Stimulated activated CD8-positive, alpha-beta memory T cell treated with anti-CD3 and anti-CD28 coated beads, Interleukin-7, amount 100 ng/mL, for 4 hours (primary cell): ENCODE measurements at places on chromosomes 12 and 14.

DNA sequence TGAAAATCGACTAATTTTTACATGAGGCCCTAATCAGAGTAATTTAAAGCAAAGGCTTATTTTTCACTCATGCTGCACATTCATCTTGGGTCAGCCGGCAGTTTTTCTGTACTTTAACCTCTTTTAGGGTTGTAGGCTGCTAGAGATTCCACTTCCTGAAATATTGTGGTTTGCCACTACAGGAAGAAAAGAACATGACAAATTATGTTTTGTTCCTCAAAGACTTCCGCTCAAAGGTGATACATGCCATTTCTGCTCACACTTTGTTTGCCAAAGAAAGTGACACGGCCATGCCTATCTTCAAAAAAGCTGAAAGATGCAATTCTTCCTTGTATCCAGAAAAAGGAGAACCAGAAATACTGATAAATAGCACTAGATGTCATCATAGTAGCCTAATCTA, 183.4 kb upstream of the PPFIA2 start:
- DNase-seq = no peak

GRCh38 chr12:32076941-32077340, 29.7 kb upstream of the BICD1 start:
- no peak for DNase-seq

DNA sequence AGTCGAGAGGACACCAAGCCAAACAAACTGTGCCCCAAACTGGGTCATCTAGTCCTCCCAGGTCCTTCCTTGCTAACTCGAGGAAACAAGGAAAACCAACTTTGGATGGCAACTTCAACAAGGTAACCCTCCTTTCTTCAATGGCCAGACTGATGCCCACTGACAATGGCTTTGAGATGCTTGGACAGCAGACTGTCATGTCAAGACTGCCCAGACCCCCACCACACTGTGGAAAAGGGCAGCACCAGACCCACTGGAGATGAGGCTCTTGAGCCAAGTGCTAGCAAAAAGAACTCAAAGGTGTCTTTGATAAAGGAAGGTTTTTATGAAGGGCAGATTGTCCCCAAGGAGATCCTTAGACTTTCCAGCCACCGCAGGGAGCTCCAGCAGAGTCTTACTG, 9.0 kb upstream of the CDH24 start:
- DNase-seq = no peak

- DNase-seq = no peak
These were observed 6.7 kb downstream of the HOXC5 start for GRCh38 chr12:54039417-54040147.

DNA sequence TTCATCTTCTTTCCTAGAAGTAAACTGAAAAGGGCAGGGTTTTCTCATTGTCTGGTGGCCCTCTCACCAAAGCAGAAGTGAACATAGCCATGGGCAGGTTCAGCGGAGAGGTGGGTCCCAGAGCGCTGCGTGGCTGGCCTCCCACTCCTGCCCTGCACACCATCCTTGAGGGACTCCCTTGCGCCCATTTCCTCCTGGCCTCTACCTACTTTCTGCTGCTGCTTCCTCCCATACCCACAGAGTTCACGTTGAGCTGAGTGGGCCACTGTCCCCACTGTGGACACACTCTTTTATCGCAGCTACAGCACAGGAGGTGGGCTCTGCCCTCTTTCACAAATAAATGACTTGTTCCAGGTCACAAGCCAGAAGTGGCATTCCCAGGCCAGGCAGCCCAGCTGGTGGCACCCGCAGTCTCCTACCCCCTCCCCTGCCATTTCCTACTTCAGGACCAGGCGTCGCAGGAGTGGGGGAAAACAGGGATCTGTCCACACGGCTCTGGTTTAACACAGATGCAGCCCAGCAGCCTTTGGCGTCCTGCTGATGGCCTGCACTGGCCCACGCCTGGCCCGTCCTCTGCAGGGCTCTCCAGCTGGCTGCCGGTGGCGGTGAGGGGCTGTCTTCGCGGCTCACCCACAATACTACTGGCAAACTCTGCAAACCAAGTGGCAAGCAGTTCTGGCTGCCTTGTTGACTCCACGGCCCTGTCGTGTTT, 4.9 kb downstream of the SIVA1 start:
- no peak for DNase-seq

- no peak for DNase-seq
These were observed 33.0 kb downstream of the METAP2 start for GRCh38 chr12:95506707-95507523.

DNA sequence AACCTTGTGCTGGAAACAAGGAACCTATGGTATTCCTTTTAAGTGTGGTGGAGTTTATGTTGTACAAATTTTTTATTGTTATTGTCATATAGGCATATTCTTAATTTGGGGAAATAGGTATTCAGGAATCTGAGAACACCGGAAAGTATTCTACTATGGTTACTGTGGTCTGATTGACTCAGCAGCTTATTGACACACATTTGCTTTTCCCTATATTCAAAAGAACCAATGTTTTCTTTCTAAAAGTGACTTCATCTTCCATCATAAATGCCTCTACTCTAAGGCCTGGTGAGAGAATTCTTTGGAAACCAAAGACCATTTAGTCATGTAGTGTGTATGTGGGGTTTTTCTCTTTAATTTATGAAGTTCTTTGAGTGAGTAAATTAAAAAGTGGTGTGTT, 474.8 kb downstream of the TMTC2 start:
- no peak for DNase-seq

- DNase-seq = no peak
These were observed 43.2 kb downstream of the RFX4 start for GRCh38 chr12:106625976-106626375.

- DNase-seq = no peak
These were observed 56.9 kb downstream of the ADGRD1 start for GRCh38 chr12:131010396-131011131.

- no peak for DNase-seq
These were observed 1179.7 kb downstream of the VRK1 start for GRCh38 chr14:97976861-97977260.

- no peak for DNase-seq
These were observed 65.9 kb downstream of the PTPRQ start for GRCh38 chr12:80509781-80510556.

GRCh38 chr12:102300824-102301461, 103.3 kb upstream of the PMCH start:
- DNase-seq = no peak

DNA sequence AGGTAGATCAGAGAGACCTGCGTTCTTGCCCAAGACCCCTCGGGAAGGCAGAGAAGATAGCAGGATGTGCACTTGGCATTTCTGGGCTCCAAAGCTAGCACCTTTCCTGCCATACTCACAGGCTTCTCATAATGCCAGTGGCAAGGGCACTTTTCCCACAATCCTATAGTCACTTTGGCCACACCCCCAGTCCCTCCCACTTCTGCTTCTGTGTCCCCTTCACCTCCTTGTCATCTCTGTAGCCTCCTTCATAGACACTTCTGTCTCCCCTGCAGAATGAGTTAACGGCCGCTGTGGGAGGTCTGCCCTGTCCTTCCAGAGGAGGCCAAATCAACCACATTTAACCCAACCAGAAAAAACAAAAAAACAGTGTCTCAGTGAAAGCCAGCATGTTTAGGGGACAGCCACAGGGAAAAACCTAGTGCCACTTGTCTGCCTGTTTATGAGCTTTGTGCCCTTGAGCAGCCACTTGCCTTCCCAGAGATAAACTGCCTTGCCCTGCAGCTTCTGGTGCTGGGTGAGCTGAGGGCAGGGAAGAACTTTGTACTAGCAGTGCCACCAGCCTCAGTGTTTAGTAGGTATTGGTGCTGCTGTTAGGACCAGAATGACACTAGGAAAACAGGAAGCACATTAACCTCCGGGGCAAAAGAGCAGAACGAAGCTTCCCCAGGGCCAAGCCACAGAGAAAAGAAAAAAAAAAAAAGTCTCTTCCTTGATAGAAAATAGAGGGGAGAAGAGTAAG, 193.0 kb upstream of the PWP1 start:
- no peak for DNase-seq

DNA sequence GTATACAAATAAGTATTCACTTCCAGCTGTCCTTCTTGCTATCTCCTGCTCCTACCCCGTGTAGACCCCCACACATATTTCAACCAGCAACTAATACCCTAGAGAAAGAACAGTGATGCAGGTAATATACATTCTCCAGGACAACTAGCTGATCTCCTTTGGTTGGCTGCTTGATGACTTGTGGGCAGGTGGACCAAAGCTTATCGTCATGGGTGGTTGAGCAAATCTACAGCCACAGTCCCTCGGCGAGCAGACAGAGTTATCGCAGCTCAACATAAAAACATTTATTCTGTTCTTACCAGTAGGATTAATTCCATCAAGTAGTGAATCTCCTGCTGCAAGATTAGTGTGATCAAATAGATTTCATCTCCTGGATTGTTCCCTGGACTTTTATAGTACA, 314.3 kb downstream of the TMEM132D start:
- DNase-seq = no peak

DNA sequence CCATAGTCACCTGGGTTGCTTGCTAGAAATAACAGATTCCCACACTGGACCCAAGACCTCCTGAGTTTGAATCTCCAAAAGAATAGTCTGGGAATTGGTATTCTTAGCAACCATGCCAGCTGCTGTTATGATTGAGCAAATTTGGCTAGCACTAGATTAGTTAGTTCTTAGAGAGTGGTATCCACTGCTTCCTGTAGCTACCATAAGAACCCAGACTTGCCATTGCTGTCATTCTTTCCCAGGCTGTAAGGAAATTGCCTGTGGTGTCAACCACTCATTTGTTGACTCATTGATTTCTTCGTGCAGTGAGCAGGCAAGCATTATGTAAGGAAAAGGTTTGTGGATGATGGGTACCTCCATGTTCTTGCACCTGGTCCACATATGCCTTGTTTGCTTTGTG, 201.8 kb upstream of the RGS6 start:
- no peak for DNase-seq

DNA sequence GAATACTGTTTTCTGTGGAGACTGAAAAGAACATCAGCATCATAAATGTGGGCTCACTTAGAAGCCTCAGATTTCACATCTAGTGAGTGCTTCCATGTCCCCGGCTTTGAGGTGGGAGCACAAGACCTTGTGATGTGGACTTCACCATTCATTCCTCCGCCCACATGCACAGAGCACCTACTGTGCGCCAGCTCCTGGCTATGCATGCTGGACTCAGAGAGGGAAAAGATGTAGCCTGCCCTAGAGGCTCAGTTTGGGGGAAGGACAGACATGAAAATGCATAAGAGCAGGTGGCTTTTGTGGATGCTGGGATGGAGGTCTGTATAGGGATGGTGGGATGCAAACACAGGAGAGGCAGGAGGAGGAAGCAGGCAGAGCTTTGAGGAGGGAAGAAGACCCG, 65.0 kb downstream of the SERPINA3 start:
- no peak for DNase-seq

DNA sequence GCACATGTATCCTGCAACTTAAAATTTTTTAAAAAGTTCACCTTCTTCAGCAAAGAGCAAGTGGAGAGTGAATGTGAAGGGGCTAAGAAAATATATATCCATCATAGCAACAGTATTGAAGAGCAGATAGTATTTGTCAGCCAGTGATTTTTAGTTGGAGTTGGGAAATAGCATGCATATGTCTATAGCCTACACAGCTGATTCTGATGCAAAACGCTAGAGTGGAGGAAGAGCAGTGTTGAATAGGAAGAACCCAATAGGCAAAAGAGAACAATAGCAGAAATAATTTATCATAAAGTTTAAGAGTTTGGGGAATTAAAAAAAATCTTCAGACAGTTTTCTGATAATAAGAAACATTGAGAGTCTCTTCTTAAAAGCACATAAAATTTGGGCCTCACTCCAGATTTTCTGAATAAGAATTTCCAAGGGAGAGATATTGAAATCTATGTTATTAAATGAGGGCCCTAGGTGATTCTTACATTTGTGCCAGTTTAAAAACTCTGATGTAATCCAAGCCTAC, 12.0 kb downstream of the PDE6H start:
- DNase-seq = no peak

DNA sequence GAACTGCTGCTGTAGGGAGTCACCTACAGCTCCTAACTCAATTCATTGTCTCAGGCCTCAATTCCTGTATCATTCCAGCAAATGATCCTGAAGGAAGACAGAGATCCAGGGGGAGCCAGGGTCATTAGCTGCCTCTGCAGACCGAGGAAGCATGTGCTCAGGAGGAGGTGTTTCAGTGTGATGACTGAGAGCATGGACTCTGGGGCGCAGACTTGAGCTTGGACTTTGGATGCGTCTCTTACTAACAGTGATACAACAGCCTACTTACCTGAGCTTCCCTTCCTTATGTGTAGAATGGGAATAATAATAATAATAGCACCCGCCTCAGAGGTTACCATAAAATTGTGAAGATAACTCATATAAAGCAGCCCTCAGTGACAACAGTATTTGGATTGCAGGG, 92.0 kb upstream of the USP44 start:
- DNase-seq = no peak

GRCh38 chr12:100481021-100481420, 7.4 kb downstream of the NR1H4 start:
- DNase-seq = no peak

GRCh38 chr14:54674046-54674741, 107.3 kb downstream of the SAMD4A start:
- no peak for DNase-seq

- DNase-seq = no peak
These were observed 575.5 kb downstream of the ALG10 start for GRCh38 chr12:34597548-34598351.
